ENCODE measurements at places on chromosomes 6 and 20. TPM values are rescaled to one million over a fixed set of nuclear protein-coding genes. Genes with fewer than 3 reads are reported as not detected.

Gene AVP
- total RNA-seq = not detected

Gene CRISP2
- not detected for total RNA-seq

Gene GJA1
- total RNA-seq = 54.5 TPM

Gene CALHM4
- total RNA-seq = 3.4 TPM

Gene DAAM2
- not detected for total RNA-seq

Gene ZBTB12
- 11.7 TPM for total RNA-seq

Gene PPP1R14C
- 2.4 TPM for total RNA-seq

Gene C6orf141
- 2.1 TPM for total RNA-seq

Gene DLL1
- 6.6 TPM for total RNA-seq

Gene ZC2HC1B
- total RNA-seq = not detected

Gene CLVS2
- not detected for total RNA-seq

Gene ZFP57
- total RNA-seq = not detected

Gene BAG2
- 9.5 TPM for total RNA-seq

Gene FGD2
- not detected for total RNA-seq
